ENCODE measurements at places on chromosomes 3 and 15.

DNA sequence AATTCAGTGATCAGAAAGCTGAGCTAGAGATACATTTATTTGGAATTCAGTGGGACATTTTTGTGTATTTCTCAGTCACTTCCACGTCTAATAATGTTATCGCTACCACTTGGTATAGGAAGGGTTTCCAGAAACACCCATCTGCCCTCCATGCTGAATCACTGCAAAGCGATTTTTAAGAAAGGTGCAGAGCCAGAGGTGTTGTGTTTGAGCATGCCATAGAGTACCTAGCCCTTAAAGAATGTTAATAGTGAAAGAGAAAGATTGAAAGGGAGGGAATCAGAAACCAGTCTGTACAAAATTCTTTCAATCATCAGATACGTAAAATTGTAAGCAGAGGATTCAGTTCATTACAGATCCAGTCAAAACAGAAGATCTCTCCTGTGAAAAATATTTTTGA is 80.1 kb upstream of the ARL6 start:
- DNase-seq: no peak

DNA sequence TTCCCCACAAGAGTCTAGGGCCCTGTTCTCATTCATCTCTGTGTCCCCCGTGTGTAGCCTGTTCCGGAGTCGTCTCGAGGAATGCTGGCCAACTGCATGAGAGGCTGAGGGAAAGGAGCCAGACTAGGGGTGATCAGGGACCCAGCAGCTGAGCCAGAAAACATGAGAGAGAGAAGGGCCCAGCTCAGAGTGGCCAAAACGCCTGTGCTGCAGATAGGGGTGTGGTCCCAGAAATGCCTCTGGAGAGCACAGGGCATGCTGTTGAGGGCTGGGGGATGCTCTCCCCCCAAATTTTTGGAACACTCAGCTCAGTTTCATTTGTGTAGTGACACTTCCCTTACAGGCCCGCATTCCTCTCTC is 14.1 kb downstream of the CYP1A2 start:
- DNase-seq: no peak

GRCh38 chr3:131033480-131034080 is 6.9 kb downstream of the NEK11 start:
- DNase-seq: no peak

DNA sequence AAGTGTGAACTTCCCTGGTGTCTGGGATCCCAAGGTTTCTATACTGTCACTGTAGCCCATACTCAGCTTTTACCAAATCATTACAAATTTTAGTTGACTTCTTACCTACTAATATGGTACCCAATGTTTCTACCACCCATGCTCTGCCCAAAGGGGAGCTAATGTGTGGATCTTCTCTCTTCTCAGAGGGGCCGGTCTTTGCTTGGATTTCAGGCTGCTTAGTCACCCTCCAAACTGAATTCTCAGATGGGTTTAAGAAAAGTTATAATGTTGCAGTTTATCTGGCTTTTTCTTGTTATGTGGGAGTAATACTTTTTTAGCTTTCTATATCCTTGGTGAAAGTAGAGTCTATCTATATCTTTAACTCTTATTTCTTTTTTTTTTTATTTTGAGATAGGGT is 67.1 kb upstream of the AKAP13 start:
- DNase-seq: no peak

GRCh38 chr3:170529346-170529745 is 56.5 kb downstream of the SLC7A14 start:
- no peak for DNase-seq

DNA sequence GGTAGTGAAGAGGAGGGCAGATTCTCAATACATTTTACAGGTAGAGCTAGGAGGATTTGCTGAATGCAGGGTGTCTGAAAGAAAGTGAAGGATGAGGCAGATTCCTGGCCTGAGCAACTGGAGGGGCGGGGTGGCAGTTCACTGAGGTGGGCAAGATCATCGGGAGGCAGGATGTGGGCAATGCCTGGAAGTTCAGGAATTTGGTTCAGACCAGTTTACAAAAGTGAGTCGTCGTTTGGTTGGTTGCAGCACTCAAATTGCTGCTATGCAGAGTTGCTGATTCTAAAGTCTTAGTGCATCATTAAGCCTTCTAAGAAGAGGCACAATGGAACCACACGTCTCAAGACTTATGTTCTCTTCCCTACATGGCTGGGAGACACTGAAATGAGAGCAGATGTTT is 134.0 kb downstream of the MFSD1 start:
- no peak for DNase-seq

DNA sequence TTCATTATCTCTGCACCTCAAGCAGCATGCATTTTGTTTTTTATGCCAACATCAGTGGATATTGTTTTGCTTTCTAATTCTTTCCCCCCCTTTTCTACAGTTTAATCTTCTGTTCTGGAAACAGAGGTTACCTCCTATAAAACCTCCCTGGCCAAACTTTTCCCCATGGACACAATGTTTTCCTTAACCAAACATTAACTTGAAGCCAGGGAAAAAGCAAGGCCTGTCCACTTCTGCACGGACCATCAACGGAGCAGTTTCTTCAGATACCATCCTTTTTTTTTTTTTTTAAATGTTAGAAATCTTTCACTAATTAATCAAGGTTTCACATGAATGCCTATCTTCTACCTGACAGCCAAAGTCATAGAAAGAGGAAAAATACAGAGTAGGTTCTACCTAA is 127.0 kb downstream of the ADAMTS9 start:
- no peak for DNase-seq

DNA sequence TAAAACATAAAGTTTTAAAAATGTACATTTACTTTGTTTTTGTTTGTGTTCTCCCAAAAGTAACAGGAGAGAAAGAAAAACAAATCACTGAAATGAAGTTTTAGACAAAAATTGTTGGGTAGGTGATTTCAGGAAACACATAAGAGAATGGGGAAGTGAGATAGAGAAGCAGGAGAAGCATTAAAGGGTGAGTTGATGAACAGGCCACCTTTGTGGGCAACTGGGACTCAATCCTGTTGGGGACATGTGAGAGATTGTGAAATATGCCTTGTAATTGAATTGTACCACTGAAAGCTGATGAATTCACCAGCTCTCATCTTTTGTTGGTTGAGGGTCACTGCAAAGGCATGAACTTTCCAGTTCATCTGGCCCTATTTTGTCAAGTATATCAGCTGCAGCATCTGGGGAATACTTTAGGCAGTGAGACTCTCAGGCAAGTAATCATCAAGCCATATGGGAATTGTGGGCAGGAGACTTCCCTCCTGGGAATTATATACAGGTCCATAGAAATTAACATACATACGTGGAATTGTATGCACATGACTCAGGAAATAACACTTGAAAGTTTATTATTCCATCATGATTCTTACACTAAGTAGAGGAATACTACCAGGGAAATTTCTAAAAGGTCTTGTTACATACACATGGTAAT is 181.0 kb downstream of the ZBBX start:
- DNase-seq: no peak

- DNase-seq: no peak
Measured at GRCh38 chr15:60555291-60555690, 76.3 kb upstream of the ICE2 start.

DNA sequence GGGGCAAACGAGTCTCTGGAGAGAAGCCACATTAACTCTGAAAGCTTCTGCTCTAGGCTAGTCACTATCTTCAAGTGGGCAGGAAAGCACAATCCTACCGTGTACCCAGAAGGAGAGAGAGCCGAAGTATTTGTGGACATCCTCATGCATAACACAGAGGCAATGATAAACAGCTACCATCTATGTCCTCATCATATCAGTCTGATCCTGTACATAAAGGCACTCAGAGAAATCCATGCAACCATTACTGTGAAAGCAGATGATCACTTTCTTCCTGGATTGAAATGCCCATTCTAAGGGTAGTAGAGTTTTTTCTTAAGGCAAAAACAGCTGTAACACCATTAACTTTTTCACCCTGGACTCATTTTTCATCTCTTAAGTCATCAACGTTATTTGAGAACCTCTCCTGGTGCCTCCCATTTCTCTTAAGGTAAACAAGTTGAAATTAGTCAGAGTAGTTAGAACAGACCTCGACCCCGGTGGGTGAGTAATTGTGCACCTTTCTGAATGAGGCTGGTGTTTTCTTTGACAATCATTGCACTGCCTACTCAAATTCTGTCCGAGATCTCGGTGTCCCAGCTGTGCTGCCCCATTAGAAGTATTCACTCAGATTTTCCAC is 327.4 kb downstream of the SHQ1 start:
- no peak for DNase-seq

DNA sequence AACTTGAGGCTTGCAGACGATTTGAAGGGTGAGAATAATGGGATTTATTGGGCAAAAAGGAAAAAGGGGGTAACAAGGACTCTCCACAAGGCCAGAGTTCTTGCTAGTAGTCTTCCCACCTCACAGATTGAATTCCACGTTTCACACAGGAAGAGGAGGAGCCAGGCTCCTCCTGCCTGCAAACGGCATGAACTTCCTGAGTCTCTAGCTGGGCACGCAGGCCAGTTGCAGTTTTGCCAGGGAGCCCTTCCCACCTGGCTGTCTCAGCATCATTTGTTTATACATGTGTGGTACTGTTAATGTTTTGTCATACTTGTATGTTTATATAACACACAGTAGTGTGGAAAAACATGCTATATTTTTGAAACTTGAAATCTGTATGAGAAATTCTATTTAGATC is 155.0 kb downstream of the NLGN1 start:
- no peak for DNase-seq

GRCh38 chr3:148992027-148992634 is 791 bp downstream of the GYG1 start:
- DNase-seq: no peak

DNA sequence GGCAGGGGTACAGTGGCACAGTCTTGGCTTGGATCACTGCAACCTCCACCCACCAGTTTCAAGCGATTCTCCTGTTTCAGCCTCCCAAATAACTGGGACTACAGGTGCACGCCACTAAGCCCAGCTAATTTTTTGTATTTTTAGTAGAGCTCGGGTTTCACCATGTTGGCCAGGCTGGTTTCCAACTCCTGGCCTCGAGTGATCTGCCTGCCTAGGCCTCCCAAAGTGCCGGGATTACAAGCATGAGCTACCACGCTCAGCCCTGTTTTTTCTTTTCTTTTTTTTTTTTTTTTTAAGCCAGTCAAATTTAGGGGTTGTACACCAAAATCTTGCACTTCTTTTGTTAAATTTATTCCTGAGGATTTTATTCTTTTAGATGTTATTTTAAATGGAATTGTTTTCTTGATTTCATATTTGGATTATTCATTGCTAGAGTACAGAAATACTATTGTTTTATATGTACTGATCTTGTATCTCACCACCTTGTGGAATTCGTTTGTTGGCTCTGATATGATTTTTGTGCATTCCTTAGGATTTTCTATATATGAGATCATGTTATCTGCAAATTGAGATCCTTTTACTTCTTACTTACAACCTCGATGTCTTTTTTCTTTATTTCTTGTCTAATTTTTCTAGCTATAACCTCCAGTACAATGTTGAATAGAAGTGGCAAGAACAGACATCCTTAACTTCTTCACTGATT is 65.6 kb downstream of the ZNF609 start:
- DNase-seq: no peak

Data from stimulated activated CD8-positive, alpha-beta memory T cell treated with anti-CD3 and anti-CD28 coated beads, Interleukin-15, amount 100 ng/mL, for 1 hour (primary cell).